ENCODE measurements at places on chromosomes 7 and 10.
A peak's percentile ranks its signal among the peaks of the same experiment; 100 is the strongest.

DNA sequence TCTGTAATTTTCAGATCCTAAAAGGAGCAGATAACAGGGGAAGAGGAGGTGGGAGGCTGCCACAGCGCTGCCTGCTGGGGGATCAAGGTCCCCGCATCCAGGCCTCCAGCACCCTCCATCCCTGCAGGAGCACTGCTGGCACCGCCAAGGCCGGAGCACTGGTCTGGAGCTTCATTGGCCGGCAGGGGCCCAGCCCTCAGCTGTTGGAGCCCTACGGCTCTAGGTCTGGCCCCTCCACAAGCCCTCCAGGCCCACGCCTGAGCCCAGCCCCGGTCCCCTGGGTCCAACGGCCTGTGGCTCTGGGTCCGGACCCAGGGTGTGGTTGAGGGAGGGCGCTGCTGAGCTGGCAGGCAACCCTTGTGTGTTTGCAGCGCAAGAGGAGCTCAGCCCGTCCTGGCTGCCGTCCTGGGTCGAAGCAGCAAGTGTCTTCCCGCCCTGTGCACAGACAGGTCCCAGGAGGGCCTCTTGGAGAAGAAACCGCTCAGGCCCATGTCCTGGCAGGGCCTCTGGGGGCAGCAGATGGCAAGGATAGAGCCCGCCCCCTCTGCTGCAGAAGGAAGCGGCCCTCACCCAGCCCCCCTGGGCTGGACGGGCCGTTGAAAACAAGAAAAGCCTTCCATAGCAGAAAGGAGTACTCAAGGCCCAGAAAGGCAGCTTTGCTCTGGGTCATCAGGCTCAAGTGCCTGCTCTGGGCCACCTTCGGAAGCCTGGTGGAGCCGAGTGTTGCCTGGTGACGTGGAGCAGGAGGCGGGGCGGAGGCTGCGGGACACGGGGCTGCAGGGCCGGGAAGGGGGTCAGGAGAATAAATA lies 54.3 kb upstream of the TNRC18 start:
- DNase-seq = peak; percentile 81

GRCh38 chr10:104033966-104034365 lies 51.7 kb downstream of the COL17A1 start:
- no peak for DNase-seq

DNA sequence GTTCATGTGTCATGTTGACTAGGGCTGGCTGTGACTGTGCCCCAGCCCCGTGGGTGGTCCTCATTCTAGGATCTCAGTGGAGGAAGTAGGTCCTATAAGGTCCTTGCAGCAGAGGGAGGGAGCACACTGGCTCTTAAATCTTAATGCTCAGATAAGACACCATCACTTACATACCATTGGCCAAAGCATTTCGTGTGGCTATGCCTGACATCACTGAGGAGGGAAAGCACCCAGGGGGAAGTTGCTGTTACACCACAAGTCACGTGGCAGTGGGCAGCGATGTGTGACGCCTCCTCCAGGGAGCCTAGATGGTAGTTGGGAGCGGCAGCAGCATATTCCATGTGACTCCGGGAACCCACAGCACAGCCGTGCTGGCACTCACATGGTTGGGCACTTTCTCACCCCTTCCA lies 224.7 kb upstream of the SH2B2 start:
- DNase-seq = peak; percentile 16

DNA sequence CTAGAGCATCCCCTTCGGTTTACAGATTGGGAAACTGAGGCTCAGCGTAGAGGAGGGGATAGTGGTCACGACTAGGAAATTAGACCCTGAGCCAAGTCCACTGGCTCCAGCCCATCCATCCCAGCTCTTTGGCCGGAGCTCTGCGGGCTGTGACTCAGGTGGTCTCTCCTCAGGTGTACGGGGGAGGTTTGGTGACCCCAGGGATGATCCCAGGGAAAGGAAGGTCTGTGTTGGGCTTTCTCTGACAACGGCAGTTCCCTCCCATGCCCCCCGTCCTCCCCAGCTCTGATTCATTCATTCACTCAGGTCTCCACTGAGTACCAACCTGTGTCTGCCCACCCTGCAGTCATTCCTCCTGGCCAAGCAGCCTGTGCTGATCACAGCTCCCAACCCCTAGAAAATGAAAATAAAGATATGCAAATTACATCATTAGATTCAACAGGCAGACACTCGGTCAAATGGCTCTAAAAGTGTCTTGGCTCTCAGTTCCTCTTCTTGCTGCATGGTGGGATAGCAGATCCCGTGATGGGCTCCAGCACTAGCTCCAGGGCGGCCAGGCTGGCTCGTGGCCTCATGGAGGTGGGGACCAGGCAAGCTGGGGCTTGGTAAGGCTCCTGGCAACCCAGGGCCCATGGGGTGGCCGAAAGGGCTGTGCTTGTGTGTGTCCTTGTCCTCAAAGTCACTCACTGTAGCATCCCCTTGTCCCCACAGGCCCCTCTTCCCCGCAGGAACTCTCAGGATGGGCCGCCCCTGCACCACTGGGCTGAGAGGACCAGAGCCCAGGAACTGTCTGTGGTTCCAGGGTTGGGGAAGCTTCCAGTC lies 37.8 kb downstream of the CLRN3 start:
- no peak for DNase-seq

DNA sequence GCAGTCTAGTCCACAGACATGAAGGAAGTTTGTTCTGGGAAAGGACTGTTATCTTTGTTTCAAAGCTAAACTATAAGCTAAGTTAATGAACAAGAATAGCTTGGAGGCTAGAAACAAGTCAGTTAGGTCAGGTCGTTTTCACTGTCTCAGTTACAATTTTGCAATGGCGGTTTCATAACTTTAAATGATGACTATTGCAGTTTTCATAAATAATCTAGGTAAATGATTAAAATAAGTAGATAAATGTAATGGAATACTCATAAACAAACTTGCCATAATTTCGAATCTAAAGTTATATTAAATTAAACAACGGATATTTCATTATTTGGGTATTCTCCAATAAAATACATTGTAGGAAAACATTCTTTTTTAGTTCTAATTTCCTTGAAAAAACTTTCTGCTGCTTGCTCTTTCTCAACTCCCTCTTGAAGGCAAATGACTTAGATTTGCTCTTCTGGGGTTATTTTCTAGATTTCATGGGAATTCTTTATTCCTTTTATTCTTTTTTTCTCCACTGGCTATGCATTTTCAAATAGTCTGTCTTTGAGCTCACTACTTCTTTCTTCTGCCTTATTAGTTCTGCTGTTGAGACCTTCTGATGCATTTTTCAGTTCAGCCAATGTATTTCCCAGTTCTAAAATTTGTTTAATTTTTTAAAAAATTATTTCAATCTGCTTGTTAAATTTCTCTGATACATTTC lies 103.8 kb upstream of the APBB1IP start:
- no peak for DNase-seq

- DNase-seq = no peak
Measured at GRCh38 chr10:113161066-113161465, 211.0 kb downstream of the TCF7L2 start.

GRCh38 chr10:12826800-12827372 lies 174.6 kb downstream of the CCDC3 start:
- no peak for DNase-seq

- DNase-seq = no peak
Measured at GRCh38 chr7:142720986-142721385, 28.3 kb upstream of the PRSS1 start.

DNA sequence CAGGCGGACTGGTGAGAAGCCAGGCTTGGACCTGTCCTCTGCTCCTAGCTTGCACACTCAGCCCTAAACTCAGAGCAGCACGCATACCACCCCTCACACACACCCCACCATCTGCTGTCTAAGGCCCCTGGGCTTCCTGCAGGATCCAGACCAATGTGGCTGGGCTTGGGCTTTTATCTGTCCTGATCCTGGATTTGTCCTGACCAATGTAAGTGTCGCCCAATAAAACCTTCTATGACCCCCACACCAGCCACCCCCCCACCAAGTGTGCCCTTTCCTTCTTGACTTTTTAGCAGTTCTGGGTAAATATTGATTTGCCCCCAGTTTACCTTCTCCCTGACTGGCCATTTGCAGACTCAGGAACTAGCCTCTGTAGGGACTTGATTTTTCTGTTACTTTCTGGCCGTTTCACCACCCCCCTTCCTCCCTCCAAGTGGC lies 1.7 kb upstream of the HOXA13 start:
- no peak for DNase-seq

DNA sequence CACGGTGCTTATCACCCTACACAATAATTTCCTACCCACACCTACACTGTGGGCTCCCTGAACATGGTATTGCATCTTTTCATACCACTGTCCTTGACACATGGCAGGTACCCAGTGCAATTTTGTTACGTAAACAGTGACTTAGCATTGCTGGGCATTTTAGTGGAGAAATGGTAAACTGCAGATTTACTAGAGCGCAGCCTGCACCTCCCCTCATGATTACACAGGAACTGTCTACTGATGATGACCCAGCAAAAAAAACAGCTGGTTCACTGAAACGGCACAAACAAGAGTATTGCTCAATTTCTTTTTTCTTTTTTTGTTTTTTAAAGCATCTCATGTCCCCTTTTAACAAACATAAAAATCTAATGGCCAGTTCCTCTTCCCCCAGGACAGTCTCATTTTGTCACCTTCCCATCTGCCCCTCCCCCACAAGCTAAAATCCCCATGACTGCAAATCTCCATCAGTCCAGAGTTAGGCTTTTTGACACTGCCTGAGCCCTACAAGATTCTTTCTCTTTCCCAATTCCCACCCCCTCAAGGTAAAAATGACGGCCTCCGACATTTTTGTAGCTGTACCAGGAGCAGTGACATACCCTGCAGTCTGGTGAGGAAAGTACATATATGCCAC lies 2.8 kb downstream of the ZNF746 start:
- peak; percentile 63 for DNase-seq

- no peak for DNase-seq
Measured at GRCh38 chr10:8312781-8313180, 258.3 kb downstream of the GATA3 start.

GRCh38 chr7:76066716-76067503 lies 19.0 kb downstream of the MDH2 start:
- no peak for DNase-seq

DNA sequence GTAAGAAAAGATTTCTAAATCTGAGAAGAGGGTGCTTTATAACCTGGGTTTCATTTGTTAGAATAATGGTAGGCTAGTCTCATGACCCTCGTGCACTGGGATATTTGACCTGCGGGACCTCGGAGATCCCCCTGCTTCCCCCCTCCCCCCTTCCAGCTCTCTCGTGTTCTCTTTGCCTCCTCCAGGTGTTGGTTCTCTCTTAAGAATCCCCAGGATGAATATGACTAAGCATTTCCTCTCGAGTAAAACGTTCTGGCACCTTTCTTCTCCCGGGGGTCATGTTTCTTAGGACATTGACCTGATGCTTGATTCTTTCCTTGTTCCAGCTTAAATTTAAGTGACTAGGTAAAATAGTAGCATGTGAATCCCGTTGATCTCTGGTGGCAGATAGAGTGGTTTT lies 71.2 kb downstream of the SHH start:
- no peak for DNase-seq

DNA sequence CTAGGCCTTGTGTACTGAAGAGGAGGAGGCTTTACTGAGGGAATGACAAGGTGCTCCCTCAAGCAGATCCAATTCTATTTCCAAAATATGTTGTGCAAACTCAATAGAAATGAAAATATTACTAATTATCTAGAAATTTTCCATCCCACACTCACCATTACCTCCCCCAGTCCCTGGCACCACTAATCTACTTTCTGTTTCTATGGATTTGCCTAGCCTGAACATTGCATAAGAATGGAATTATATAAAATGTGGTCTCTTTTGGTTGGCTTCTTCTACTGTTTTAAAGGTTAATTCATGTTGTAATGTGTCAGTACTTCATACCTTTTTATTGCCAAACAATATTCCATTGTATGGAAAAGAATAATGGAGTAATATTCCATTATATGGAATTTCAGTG lies 18.7 kb upstream of the NUB1 start:
- DNase-seq = no peak

GRCh38 chr7:120951826-120952225 lies 1.2 kb downstream of the ING3 start:
- no peak for DNase-seq

DNA sequence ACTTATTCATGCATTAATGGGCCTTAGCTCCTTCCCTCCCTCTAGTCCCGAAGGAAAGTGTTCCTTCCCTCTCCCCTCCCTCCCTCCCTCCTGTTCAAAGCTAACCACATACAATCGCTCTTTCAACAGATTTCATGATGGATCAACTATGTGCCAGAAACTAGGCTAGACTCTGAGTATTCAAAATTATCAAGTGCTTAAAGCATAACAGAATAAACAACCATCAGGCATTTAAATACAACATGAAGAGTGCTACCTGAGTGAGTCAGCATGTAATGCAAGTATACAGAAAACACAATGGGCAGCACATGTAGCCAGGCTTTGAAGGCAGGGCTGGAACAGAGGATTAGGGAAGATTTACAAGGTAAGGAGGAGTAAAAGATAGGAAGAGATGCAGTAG lies 11.3 kb downstream of the CHCHD3 start:
- no peak for DNase-seq

DNA sequence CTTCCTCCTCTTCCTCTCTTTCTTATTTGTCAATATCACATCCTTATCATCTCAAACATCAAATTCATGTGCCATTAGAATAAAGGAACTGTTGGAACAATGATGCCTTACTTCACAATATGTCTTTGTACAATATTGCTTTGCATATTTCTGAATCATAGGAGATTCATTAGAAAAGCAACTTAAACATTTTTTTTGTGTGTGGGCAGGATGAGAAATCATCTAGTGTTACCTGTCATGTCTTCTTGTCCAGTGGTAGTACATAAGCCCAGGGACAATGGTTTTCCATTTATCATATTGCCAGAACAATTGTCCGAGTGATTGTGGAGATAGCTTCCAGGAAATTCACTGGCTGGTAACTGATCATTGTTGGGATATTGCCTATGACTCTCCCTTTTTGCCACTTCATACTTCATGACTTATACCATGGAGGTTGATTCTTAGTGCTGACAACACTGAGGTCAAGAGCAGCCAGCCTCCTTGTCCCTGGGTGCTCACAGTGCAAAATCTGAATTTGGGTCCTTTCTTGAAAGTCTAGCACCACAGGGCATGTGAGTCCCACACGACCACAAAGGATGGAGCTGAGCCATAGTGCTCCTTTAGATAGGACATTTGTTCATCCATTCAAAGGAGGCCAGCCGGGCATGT lies 215.0 kb downstream of the MDFIC start:
- no peak for DNase-seq

- no peak for DNase-seq
Measured at GRCh38 chr7:18829858-18830285, 287.6 kb downstream of the TWIST1 start.

GRCh38 chr10:6988654-6989053 lies 408.6 kb upstream of the PRKCQ start:
- no peak for DNase-seq

DNA sequence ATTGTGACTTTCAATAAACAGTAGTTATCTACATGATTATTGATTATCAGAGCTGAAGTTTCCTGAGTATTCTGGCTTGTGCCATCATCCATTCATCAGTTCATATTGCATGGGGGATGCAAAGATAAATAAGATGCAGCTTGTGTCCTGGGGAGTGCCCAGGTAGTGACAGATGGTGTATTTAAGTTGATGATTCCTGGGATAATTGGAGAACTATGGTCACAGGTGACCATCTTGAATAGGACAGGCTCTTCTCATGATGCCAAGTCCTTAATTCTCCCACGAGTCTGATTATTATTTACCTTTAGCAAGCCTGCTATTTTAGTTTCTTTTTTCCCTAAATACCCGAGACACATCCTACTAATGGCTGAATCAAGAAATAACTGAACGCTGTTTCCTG lies 64.9 kb downstream of the PLPP4 start:
- no peak for DNase-seq

Data from hematopoietic multipotent progenitor cell treated with erythropoietin and hydrocortisone succinate and interleukin-3 and kit ligand, for 8 days (in vitro differentiated cells).